Effector memory CD8-positive, alpha-beta T cell (primary cell): ENCODE measurements at places on chromosomes 4 and X.
A peak's percentile ranks its signal among the peaks of the same experiment; 100 is the strongest.

- H3K36me3 ChIP-seq: peaks cover 48% of the 10 kb centered on the region
- no peaks in the 10 kb centered on the region for H3K27me3 ChIP-seq
- DNase-seq: no peak
- peak overlapping the region; percentile 49 for H3K27ac ChIP-seq
- peak overlapping the region; percentile 22 for H3K4me3 ChIP-seq
- peaks cover 2% of the 10 kb centered on the region for H3K4me1 ChIP-seq
These were observed 41.0 kb downstream of the TXLNG start for GRCh38 chrX:16827225-16827624.

- no peaks in the 10 kb centered on the region for H3K4me1 ChIP-seq
- peaks cover 18% of the 10 kb centered on the region for H3K36me3 ChIP-seq
- H3K27ac ChIP-seq: no peak overlapping the region
- DNase-seq: no peak
These were observed 32.4 kb upstream of the UGDH start for GRCh38 chr4:39559626-39560025.

DNA sequence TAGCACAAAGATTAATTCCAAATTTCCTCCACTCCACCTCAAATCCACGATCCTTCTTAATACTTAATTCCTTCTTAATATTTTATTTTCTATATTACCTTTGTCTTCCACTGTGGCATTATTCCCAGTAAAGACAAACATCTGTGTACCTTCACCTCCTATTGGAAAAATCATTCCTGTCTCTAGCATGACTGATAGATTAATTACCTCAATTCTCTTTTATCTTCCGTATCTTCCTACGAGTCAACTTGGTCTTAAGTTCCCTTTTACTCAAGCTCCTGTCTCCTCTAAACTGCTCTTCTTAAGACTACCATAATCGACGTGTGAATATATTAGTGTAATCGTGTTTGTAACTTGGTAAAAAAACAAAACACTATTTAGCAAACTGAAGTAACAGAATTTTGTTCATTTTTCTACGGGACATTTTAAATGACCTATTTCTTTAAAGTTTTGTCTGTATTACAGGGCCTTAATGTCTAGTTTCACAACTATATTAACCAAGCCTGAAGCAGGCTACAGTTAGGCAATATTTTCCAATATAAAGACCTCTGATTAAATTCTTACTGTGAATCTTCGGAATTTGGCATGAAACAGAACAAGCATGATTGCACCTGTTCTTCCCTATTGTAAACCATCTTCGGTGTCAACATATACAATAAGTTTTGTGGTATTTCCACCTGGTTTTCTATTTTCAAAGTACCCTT is 1.1 kb upstream of the USP38 start:
- no peak for DNase-seq
- H3K27me3 ChIP-seq: no peaks in the 10 kb centered on the region
- H3K27ac ChIP-seq: peak overlapping the region; percentile 94
- peaks cover 56% of the 10 kb centered on the region for H3K4me1 ChIP-seq
- peak overlapping the region; percentile 97 for H3K4me3 ChIP-seq

DNA sequence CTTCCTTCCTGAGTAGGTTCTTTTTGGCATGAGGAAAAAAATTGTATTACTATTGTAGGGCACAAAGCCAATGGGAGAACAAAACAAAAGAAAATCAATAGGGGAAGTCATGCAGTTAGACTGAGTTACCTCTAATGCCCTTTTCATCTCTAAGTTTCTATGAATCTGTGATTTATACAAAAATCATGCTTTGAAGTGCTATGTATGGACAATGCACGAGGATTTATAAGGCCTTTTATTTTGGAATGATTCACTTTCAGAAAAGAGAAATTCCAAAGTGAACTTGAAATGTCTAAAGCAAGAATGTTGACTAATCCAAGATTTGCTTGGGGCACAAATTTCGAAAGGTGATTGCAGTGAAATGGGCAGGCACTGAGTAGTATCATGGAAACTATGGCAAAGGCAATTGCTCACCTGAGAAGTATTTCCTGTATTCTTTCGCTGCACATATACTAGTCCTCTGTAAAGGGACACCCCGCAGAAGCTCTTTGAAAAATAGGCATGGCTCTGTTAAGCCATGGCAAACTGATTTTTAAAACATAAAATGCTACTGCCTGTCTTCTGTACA is 52.8 kb downstream of the ADGRG4 start:
- no peaks in the 10 kb centered on the region for H3K4me1 ChIP-seq
- no peaks in the 10 kb centered on the region for H3K36me3 ChIP-seq
- no peak for DNase-seq

DNA sequence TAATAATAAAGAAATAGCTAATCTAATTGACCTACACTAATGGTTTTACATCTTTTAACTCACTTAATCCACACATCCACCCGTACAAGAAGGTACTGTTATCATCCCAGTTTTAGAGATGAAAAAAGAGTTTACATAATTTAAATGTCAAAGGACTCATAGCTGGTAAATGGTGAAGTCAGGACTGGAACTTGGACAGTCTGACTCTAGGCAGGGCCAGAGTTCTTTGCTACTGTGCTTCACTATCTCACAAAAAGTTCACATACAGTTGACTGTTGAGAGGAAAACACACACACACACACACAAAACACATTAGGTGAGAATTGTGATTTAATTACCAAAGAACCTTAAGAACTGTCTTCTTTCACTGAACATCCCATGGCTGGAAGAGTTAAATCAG is 71.2 kb upstream of the PRSS48 start:
- H3K27ac ChIP-seq: no peak overlapping the region
- H3K4me1 ChIP-seq: no peaks in the 10 kb centered on the region
- no peak for DNase-seq
- H3K4me3 ChIP-seq: no peak overlapping the region

GRCh38 chr4:138910914-138911336 is 104.7 kb upstream of the NOCT start:
- peaks cover 5% of the 10 kb centered on the region for H3K27me3 ChIP-seq
- no peak for DNase-seq
- H3K27ac ChIP-seq: no peak overlapping the region
- no peaks in the 10 kb centered on the region for H3K36me3 ChIP-seq

GRCh38 chr4:11566444-11567022 is 137.8 kb upstream of the HS3ST1 start:
- H3K27me3 ChIP-seq: no peaks in the 10 kb centered on the region
- H3K4me1 ChIP-seq: no peaks in the 10 kb centered on the region
- no peak for DNase-seq
- H3K4me3 ChIP-seq: no peak overlapping the region
- H3K36me3 ChIP-seq: no peaks in the 10 kb centered on the region
- no peak overlapping the region for H3K27ac ChIP-seq
